Natural killer cell treated with Interleukin-12 subunit alpha and Interleukin-12 subunit beta and Interleukin-15 and Interleukin-18, amount 100 ng/mL, for 72 hours (primary cell): ENCODE measurements at places on chromosomes 1 and 21. TPM values are rescaled to one million over a fixed set of nuclear protein-coding genes. Genes with fewer than 3 reads are reported as not detected.

- no peak for DNase-seq
Measured at GRCh38 chr1:245677461-245678240, 522.9 kb downstream of the KIF26B start.

- DNase-seq: no peak
Measured at GRCh38 chr1:165698761-165699052, 345 bp upstream of the ALDH9A1 start.

Gene GNAT2
- 0.64 TPM for total RNA-seq

GRCh38 chr1:18116777-18117176 is 9.2 kb downstream of the IGSF21 start:
- no peak for DNase-seq
